Osteoblast (primary cell): ENCODE measurements at places on chromosomes 5 and 9.

GRCh38 chr5:155416765-155417164, 403.2 kb downstream of the KIF4B start:
- DNase-seq, result no peak

DNA sequence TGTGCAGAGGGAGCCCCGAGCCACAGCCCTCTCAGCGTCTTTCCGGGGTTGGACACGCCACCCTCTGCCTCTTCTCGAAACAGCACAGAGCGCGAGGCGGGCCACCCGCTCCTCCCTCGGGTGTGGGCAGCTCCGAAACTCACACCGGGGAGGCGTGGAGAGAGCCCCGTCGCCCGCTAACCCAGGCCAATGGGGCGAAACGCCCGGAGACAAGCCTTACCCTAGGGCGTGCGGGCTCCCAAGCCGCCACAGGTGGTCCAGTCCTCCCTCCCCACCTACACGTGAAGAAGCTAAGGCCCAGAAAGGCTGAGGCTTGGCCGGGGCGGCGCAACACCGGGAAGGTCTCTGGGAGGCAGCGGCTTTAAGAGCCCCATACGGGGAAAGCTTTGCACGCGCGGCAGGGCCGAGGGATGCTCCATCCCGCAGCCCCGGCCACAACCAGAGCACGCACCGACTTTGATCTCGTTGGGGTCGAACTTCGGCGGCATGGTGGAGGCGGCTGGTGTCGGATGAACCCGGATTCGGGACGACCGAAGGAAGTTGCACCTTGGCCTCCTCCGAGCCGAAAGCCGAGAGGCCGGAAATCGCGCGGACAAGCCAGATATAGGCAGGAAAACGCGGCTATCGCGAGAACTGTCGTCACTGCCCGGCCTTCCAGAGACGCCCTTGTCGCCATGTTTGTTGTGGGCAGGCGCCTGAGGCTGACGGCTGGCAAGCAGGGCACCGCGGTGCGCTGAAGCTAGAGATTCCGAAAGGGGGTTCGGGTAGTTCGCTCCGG, at the start of the genes LRSAM1 and RPL12:
Gene LRSAM1 (plus strand): TSS at position 681 of the 778 bp plus-strand sequence. CDS start 3,018 bp downstream, outside the sequence.
Gene RPL12 (minus strand): TSS at position 577 of the 778 bp plus-strand sequence. CDS start 89 bp downstream, at position 488.
- peak; percentile 99 for DNase-seq

DNA sequence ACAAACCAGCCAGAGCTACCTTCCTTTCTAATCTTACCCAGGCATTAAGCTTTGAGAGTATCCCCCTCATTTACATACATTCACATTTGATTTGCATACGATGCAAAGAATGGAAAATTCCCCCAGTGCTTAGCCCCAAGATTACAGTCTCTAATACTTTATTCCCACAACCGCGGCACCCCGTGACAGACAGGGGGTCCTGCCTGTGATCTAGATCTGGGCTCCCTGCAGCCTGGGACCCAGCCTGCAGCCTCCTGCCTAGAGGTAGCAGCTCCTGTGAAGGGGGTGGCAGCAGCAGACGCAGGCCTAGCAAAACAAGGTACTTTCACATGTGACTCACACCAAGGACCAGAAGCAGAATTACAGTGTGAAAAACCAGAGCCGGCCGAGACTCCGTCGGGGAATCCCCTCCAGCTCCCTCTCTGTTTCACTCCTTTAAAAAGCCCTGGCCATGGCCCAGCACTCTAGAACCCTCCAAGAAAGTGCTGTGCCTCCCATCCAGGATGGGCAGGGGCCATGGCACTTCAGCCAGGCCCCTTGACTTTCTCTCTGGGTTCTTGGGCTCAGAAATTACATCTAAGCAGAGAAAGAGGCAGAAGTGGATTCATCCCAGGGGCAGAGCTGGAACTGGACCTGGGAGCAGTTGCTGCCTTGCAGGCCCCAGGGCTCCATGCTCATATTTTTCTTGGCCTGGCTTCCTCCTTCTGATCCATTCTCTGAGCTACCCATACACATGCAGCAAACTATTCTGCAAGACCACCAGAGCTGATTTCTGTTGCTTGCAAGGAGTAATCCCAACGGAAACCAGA, 14.0 kb upstream of the TCF7 start:
- DNase-seq, result peak; percentile 96

DNA sequence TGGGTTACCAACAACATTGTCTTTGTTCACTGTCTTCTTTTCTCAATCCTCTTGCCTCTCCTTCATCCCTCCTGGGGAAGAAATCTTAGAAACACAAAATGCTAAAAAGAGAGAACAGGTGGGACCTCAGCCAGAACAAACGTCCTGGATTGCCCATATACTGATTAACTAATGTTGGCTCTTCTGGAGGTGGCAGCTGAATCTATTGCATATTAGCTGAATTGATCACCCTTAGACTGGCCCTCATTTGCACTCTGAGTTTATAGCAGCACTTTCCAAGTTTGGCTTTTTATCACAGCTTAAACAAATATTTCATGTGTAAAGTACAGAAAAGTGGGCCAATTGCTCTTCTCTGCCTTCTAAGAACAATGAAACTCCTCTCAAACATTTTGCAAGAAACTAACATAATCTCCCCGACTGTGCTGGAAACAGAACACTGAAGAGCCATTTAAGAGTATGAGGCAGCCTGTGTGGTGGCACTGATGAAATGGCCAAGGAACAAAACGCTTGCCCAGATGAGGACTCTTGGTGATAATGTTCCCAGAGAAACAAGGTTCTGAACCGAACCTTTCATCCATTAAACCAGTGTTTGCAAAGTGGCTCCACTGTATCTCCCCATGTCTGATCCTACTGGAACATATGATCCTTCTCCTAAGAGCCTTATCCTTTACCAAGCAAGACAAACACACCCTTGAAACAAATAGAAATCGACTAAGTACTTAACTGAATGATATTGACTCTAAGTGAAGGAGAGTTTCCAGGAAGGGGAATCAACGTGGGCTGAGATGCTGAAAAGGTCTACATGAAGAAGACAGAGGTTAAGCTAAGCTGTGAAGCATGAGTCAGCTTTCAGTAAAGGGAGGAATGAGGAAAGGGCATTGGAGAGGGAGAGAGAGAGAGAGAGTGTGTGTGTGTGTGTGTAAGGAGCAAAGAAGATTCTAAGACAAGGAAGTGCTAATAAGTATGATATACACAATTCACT, 83.2 kb upstream of the LIFR start:
- no peak for DNase-seq

GRCh38 chr5:78903353-78903752, 81.8 kb downstream of the ARSB start:
- DNase-seq, result no peak
